ENCODE measurements at places on chromosomes 5 and 9.

DNA sequence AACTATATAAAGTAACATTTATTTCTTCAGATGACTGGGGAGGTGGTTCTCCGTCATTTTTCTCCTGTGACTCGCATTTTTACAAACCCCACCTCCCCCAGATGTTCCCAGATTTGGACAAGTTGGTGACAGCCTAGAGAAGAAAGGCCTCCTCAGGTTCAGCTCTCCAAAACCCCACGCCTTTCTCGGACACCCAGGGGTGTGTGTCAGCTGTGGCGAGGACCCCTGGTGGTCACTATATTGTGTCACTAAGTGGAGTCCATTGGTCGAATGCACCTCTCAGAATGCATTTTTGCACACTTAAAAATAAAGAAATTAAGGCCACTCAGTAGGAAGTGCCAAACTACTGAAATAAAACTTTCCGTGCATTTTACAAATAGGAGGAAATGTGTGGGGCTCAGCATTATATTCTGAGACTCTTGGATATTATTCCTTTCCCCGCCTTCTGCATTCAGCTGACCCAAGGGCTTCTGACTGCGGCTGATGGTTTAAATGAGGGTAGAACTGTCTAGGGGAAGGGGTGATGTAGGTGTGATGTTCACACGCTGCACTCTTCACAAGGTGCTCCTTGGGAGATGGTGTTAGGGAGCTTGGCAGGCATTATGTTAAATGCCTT lies 47.6 kb downstream of the ACO1 start:
- DNase-seq: no peak

DNA sequence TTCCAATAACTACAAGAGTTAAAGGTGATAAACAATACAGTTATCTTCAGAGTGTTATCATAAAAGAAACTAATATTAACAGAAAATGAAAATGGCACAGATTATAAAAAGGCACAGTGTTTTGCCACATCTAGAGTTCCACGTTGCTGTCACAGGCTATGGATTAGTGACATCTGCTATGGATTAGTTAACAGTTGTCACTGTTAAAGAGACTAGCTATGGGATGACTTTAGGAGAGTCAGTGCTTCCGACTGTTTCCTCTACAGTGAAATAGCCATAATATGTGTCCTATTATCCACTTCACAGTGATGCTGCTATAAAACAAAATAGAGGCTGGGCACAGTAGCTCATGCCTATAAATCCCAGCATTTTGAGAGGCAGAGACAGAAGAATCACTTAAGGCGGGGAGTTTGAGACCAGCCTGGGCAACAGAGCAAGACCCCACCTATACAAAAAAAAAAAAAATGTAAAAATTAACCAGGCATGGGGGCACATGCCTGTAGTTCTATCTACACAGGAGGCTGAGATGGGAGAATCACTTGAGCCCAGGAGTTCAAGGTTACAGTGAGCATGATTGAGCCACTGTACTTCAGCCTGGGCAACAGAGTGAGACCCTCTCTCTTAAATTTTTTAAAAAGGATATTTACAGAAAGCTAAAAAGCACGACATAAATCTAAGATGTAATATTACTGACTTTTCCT lies 19.7 kb downstream of the MAPKAP1 start:
- peak; percentile 8 for DNase-seq

DNA sequence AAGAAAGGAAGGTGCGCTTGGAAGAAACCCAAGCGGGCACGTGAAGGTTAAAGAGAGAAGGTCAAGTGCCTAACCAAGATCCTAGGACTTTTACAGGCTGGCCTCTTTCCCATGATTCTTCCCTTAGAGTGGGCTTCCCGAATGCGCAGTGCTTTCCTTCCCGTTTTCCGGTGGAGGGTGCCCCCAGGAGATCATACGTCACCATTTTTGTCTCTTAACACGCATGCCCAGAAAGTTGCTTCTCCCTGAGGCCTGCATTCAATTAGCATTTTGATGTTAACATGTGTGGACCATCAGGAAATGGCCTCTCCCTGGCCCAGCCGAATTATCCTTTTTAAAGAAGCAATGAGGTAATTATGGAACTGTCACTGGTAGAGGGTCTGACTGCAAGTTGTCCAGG lies 1.9 kb upstream of the RUSC2 start:
- DNase-seq: peak; percentile 93

DNA sequence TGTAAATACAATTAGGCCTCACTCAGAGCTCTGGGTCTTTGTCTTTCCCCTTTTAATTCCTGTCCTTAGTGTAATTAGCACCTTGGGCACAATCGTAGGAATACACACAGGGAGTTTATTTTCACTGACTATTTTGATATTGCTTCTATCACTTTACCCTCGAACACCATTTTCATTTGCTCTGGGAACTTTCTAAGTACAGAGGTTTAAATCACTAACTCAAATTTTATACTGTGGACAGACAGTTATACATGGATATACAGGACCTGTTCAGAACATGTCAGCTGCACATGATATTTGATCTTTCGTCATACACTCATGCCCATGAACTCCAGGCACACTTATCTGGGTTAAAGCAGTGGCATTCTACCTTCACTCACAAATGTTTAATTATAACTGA lies 217.8 kb upstream of the TMEM161B start:
- no peak for DNase-seq

GRCh38 chr9:17571825-17572224 lies 7.0 kb upstream of the SH3GL2 start:
- DNase-seq: no peak

DNA sequence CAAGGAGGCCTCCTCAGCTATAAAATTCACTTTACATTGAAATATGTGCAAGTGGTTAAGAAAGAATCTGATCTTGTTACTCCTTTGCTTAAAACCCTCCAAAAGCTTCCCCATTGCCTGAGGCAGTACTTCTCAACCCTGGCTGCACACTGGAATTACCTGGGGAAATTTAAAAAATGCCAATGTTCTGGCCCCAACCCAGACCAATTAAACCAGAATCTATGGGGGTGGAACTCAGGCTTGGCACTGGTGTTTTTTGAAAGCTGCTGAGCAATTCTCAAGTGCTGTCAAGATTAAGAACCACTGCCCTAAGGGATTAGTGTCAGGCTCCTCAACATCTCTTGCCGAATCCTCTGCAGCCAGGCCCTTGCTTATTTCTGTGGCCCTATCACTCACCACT lies 269.6 kb downstream of the ELAVL2 start:
- DNase-seq: no peak

DNA sequence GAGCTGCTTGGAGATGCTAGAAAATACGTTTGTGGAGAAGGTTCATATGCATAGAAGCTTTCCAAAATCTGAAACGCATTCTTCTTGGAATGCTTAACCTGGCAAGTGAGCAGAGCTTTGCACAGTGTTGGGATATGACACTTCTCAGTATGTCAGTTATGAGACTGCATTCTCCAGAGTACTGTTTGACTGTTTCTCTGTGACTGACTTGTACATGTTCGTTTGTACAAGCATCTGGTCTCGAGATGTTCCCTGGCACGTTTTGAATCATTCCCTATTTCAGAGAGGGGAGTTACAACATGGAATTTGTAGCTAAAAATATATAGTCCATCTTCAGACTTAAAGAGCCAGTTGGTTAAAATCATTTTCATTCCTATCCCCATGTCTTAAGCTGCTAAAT lies 272.4 kb downstream of the ARRDC3 start:
- DNase-seq: peak; percentile 99

- no peak for DNase-seq
These were observed 20.6 kb downstream of the EMB start for GRCh38 chr5:50420343-50420935.

- no peak for DNase-seq
These were observed 8.2 kb downstream of the AP3B1 start for GRCh38 chr5:78286290-78286689.

DNA sequence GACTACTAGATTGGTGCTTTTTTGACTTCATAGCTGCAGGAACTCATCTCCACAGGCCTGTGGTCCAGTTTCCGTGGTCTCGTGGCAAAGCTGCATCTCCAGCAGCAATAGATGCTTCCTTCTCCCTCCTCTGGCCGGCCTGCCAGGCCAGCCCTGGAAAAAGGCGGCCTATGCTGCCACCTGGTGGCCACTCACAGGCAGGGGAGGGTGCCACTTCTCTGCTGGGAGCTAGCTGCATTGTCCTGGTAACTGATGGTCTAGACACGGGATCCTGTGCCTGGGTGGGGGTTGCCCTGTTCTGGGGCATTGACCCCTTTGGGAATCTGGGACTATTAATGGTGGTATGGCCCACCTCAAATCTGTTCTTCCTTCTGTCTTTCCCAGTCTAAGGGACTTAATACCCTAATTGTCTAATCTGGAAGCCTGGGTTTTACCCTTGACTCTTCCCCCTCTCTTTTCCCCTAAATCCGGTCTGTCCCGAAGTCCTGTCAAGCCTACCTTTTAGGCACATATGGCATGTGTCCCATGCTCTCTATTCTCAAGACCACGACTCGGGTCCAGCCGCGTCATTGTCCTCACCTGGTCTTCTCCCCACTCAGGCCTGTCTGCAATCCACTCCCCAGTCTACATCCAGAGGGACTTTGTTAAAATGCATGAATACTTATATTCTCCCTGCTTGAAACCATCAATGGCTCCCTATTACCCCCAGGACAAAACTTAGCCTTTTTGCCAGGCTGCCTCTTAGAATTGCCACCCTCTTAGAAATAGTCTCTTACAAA lies 20.1 kb upstream of the PTGS1 start:
- peak; percentile 79 for DNase-seq

DNA sequence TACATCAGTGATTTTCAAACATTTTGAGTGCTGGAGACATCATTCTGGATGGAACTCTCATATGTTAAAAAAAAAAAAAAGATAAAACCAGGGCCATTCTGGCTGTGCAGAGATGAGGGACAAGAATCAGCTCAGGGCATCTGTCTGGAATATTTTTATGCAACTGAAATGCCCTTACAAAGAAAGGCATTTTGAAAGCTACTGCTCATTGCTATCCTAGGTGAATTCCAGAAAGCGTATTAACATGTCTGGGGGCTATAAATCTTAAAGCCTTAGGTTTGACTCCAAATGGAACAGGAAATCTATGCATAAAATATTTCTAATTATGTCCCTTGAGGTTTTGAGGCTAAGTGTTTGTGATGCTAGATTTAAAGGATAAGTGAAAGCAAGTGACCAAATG lies 14.9 kb upstream of the PCSK1 start:
- DNase-seq: no peak

GRCh38 chr5:65243161-65243560 lies 238.6 kb downstream of the ADAMTS6 start:
- no peak for DNase-seq

DNA sequence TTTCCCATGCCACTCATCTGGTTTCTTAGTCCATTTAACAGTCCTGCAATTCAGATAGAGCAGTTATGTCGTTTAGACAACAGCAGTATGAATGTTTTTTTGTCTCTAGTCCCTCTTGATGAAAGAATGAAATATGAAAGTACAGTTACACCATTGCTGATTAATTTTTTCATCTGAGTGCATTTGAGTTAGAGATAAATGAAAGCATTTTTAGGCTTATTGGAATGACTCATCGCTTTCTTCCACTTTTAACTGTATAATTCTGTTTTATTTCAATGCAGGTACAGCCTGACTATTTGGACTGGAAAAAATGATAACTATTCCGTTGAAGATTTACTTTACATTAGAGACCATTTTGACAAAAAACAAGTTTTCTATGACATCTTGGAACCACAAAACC lies 28.7 kb downstream of the ANKRD34B start:
- no peak for DNase-seq

DNA sequence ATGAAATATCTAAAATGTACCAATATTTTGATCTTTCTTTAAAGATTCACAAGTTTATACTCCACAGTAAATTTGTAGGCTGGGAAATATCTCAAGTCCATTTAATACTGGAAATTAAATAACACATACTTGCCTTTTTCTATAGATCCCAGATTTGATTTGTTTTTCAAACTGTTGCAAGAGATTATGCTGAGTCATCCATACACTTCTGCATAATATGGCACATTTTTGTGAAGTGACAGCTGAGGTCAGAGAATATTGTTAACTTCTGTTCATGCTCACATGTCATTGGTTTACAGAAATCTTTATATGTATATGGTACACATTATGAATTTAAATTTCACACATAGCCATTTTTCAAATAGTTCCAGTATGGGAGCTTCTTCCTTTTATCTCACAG lies 1066.3 kb upstream of the NUDT12 start:
- no peak for DNase-seq

DNA sequence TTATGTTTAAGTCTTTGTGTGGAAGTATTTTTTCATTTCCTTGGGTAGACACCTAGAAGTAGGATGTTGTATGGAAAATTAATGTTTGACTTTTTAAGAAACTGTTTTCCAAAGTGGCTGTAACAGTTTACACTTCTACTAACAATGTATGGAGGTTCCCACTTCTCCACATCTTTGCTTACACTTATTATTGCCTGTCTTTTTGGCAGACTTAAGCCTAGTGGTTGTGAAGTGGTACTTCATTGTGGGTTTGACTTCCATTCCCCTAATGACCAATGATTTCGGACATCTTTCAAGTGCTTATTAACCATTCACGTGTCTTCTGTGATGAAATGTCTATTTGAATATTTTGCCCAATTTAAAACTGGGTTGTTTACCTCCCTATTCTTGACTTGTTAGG lies 91.5 kb upstream of the CDKN2B start:
- no peak for DNase-seq

DNA sequence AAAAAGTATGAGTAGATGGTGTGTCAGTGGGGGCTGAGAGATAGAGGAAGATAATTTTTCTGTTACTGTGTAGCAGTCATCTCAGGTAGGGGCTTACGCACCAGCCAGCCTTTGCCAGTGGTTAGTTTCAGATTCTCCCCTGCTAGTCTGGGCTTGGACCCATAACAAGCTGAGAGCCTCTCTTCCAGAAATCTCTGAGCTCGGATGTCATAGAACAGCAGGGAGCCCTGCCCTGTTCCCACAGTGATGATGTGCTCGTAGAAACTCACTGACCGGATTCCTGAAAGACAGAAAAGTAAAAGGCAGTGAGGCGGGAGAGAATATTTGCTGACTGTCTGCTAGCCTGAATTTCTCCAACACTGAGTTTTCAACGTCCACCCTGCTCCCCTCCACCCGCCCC lies 37.2 kb downstream of the DCAF12 start:
- no peak for DNase-seq

GRCh38 chr5:71904852-71905251 lies 185.8 kb downstream of the CARTPT start:
- DNase-seq: no peak

DNA sequence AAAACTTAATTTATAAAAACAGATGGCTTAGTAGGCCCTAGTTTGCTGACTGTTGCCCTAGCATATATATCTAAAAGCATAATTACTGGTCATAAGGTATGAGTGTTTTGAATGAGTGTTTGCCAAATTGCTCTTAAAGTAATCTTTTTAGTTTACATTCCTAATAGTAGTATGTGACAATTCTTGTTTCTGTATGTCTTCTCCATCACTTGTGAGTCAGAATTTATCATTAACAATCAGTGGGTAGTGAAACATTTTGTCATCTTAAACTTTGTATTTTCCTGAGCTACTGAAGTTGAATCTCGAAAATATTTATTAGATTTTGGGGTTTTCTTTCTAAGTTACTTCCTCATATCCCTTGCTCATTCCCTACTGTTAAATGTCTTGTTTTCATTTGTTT lies 49.6 kb downstream of the APC start:
- DNase-seq: no peak

DNA sequence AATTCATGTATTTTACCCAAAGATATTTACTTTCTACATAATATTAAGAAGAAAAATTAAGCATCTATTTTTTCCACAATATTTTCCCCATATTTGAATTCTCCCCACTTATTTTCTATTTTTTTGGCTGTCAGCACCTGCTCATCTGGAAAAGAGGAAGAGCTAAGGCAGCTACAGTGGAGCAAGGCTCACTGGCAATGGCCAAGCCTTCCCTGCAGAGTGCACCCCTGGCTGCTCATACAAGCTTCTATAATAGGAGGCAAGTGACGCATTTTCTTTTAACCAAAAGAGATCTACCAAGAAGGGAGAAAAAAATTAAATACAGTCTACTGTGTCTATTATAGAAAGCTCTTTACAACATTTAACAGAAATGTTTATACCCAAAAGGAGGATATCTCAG lies 72.5 kb downstream of the AUH start:
- no peak for DNase-seq

Measured in skin of body (tissue), 3 donors.